ENCODE measurements at places on chromosomes 5 and 9.

- no peak for DNase-seq
Observed at GRCh38 chr9:84597131-84597530, 72.4 kb upstream of the NTRK2 start.

DNA sequence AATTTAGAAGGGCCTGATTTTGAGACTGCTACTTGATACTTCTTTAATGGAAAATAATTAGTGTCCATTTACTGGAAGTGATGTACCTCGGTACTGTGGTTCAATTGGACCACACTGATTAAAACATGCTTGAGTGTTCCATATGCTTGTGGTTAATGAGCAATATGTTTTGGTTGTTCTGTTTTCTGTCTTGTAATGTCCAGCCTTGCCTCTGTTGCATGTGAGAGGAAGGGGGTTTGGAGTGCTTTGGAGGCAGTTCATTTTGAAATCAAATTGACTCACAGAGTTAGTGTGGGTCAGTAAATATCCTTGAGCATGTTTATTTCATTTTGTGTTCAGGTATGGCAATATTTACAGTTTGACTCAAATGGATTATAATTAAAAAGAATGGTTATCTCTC is 334.4 kb downstream of the ARHGEF28 start:
- DNase-seq = no peak

DNA sequence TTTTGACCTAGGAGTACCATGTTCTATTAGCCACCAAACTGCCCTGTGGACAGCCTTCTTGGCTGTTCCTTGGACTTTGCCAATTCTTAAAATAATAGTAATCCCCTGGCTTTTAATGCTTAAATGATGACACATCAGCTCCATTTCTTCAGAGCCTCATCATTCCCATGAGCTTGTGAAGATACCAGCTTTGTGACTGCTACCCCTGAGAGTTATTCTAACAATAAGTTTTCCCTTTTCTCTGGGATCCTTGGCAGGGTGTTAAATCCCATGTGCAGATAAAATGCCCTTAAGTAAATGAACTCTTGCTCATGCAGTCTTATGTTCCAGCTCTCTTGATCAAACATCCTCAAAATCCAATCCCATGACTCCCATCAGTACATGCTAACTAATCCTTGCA is 415.3 kb downstream of the CETN3 start:
- no peak for DNase-seq

- no peak for DNase-seq
Observed at GRCh38 chr9:115672477-115673316, 480.9 kb upstream of the PAPPA start.

DNA sequence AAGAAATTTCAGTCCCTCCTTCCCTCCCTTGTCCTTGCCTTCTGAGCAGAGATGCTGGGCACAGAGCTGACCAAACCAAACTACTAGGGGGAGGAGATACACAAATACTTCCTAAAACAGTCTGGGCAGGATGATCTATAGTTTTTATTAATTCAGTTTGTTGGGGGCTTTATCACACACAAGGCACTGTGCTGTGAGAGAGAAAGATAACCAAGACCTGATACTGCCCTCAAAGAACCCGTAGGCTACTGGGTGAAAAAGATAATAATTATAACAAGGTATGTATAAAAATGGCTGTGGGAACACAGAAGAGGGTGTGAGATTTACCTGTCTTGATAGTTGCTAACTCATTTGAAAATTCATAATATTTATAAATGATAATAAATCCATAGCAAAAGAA is 354.7 kb downstream of the NDUFS4 start:
- no peak for DNase-seq

DNA sequence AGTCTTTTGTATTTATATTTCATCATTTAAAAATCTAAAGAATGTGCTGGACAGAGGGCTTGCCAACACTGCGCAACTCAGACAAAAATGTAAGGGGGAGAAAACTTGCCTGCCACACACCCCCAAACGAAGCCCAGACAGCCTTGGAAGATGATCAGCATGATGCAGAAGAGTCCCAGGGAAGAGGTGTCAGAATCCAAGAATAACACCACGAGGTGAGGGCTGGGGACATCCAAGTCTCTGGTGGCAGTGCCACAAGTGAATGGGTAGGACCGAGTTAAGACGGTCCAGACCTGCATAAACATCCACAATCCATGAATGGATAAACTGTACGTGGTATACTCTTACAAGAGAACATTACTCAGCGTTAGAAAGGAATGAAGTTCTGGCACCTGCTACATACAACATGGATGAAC is 10.4 kb downstream of the EPB41L4B start:
- DNase-seq = no peak

DNA sequence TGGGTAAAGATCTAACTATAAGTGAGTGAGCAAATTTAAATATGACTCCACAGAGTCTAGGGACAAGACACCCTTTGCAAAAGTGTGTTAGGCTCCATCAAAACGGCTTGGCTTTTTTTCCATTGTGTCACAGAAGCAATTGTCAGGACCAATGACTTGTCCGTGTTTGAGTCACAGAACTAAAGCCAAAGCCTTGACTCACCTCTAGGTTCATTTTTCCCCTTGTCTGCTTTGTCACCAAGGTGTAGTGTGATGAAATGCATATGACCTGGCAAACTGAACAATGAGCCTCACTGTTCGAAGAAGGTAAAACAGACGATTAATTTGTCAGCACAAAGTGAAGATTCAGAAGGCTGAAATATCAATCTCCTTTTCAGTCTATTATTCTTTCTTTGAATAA is 331.0 kb downstream of the GLIS3 start:
- no peak for DNase-seq

GRCh38 chr9:80061940-80062339 is 490.2 kb downstream of the TLE4 start:
- no peak for DNase-seq

- DNase-seq = no peak
Observed at GRCh38 chr5:55030676-55031369, 6.8 kb downstream of the GZMK start.

DNA sequence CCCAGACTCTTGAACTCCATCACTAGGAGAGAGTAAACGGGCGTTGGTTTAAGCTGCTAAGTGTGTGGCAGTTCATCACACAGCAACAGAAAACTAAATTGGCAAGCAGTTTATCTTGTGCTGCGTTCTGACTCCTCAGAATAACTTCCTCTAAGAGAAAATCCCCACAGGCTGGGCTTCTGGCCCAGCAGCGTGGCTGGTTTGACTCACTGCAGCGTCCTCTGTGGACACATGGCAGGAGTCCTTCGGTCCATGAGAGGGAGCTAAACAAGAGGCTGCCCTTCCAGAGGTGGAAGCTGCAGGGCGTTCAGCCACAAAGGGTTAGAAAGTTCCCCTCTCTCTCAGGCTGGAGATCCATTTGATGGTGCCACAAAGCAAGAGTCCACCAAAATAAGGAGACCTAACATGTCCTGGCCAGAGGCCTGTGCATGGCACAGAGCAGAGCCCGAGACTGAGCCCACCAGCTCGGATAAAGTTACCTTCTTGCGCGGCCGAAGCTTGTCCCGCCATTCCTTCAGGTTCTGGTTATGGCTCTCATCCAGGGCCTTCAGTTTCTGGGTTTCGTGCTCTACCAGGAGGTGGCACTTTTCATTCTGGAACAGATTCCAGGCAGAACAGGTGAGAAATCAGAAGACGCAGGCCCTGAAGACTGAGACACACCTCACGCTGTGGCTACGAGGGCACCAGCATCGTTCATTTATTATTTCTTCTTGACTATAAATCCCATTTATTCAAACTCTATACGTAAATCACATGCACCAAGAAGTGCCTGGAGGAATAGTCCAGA is 46.2 kb upstream of the FBXW11 start:
- DNase-seq = no peak

DNA sequence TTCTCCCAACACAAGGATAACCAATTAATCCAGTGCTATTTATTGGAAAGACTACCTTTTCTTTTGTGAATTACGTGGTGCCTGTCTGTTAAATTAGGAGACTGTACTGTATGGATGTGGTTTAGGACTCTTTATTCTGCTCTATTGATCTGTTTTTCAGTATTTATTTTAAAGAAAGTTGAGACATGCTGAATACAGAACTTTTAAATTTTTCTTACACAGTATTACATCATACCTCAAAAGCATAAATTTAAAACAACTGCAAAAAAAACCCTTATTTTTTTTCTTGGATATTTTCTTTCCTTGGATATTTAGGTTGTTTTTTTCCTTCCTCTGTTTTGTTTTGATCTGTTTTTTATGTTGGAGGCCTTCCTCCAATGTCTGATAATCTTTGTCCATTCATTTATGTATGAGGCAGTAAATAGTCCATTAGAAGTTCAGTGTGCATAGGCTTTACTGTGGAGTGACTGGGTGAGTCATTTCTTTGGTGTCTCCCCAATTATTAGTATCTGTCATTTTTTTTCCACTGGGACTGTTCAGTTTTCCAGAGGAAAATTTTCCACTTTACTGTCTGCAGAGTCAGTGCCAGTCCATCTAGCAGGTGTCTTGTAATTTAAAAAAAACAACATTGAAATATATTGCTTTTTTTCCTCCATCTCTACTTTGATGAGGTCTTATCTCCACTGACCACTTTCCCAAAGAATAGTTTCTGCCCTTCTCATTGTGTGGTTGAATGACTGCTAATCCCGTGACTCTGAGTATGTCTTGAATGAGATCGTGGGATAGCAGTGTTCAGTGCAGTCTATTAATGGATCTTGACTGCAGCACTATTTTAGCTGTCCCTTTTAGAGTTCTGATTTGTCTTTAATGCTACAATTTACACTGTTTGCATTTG is 15.2 kb downstream of the CYSTM1 start:
- DNase-seq = no peak

GRCh38 chr9:127104581-127105311 is 17.7 kb downstream of the ANGPTL2 start:
- DNase-seq = no peak

DNA sequence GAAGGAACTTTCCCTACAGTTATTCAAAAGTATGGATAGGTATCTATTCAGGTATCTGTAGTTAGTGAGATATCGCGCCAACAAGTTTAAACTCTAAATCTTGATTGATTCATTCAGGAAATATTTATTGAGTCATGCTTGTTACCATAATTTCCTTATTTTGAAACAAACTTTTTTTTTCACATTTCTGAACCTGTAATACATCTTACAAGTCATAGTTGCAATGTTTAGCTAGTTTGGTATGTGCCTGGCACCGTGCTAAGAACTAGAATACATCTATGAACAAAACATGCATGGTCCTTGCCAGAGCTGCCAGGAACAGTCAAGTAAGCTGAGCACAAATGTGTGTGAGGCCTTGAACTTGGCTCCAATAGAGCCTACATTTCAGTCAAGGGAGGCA is 226.4 kb downstream of the PCSK5 start:
- no peak for DNase-seq

DNA sequence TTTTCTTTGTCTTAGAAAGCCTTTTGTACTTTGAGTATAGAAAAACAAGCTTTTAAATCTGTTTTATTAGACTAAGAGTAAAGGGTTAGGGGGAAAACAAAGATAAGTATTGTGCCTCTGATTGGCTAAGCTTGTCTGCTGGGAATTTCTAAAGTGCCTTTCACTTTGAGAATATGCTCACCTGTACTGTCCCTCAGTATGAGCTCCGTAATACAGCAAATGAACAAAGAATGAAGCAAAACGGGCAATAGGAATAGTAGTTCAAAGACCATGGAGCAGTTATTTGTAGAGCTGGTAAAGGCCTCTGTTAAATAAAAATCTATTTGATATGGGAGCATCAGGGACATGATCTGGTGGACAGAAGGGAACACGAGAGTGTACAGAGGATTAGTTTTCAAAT is 277.8 kb downstream of the MAST4 start:
- DNase-seq = no peak

DNA sequence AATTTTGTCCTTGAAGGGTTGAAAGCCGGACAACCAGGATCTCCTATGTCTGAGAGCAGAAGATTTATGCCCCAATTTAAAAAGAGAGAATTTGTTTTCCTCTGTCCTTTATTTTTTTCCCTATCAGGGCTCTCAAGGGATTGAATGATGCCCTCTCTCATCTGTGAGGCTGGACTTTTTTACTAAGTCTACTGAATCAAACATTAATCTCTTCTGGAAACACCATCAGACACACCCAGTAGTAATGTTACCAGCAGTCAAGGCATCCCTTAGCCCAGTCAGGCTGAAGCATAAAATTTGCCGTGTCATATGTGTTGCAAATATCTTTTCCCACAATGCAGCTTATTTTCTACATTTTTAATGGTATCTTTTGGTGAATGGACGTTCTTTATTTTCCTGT is 1497.9 kb downstream of the MAT2B start:
- no peak for DNase-seq

DNA sequence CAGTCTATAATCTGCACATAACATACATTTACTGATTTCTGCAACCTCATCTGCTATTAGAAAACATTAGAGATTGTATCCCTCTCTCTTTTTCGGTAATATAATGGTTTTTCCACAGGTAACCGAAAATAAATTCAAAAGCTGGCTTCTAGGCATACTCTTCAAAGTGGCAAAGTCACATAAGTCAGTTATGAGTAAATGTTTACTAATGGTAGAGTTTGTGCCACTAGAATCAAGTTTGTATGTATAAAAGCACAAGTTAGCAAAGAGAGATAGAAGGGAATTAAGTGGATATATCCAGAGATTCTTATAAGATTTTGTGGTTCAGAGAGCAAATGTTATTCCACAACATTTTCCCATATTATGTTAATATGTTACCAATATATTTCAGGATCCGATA is 86.9 kb downstream of the MYO10 start:
- DNase-seq = no peak

GRCh38 chr9:2354216-2354615 is 267.4 kb upstream of the VLDLR start:
- no peak for DNase-seq

- no peak for DNase-seq
Observed at GRCh38 chr9:132745756-132746709, 75.8 kb downstream of the GTF3C4 start.

DNA sequence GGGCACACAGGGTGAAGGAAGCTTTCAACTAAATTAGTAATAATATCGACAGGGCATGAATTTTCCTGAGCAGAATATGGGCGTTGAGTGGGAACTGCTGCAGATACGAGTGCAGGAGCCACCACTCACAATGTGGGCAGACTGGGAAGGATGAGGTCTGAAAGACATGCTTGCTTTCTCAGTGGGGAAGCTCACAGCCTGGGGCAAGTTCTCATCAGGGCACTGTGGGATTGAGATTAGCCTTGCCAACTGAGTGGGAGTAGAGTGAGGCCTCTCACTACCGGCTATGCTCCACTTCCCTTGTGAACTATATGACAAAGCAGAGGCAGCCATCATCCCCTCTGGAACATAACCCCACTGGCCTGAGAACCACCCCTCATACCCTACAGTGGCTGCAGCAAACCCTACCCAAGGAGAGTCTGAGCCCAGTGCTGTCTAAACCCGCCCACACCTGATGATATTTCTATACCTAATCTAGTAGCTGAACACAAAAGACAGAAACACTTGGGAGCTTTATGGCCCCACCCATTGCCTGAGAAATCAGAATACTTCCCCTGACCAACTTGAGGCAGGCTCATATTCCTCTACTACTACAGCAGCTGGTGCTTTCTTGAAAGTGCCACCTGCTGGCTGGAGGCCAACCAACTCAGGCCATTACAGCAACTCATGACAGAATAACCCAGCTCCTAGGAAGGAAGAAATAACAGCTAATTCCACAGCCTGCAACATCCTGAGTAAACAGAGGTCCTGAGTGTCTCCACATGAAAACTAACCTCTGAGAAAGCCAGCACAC is 173.7 kb upstream of the SPEF2 start:
- DNase-seq = no peak

GRCh38 chr9:112218908-112219307 is 43.8 kb upstream of the SUSD1 start:
- DNase-seq = no peak

GRCh38 chr9:129289131-129289731 is 111.2 kb upstream of the IER5L start:
- no peak for DNase-seq

GRCh38 chr9:18023332-18023731 is 444.5 kb downstream of the SH3GL2 start:
- no peak for DNase-seq

- no peak for DNase-seq
Observed at GRCh38 chr9:99660191-99660636, 161.5 kb upstream of the NR4A3 start.
